ENCODE measurements at places on chromosomes 12 and 14.

GRCh38 chr12:85630851-85631250 lies 205.4 kb downstream of the RASSF9 start:
- DNase-seq, result no peak

DNA sequence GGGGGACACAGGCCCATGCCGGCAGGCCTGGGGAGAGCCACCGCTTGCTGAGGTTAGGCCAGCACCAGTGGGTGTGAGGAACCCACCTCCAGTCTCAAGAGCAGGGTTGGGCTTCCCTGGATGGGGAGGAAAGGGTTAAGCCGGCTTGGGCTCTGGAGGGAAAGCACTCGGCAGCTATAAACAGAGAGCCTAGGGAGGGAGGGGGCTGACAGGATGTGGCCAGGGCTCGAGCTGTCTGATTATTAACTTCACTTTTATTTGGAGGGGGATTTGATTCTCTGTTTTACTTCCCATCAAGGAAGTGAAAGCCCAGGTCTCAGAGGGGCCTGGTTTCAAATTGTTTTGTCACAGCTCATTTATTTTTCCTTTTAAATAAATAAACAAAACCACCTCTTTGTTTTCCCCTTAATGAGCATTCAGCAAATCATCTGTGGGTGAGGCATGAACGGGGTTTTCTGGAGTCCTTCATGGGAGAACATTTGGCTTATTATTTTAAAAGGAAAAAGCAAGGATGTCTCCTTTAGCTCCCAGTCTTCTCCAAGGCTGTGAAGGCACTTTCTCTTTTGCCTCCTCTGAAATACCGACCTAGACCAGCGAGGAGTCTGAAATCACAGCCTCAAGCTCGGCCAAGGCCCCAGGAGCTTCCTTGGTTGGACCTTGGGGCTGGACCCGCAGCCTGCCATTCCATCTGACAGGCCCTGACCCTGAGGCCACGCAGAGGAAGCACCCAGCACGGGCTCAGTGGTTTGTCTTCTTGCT lies 21.9 kb upstream of the ZFP36L1 start:
- peak; percentile 74 for DNase-seq

- no peak for DNase-seq
Measured at GRCh38 chr14:95530473-95531276, 4.2 kb upstream of the GLRX5 start.

DNA sequence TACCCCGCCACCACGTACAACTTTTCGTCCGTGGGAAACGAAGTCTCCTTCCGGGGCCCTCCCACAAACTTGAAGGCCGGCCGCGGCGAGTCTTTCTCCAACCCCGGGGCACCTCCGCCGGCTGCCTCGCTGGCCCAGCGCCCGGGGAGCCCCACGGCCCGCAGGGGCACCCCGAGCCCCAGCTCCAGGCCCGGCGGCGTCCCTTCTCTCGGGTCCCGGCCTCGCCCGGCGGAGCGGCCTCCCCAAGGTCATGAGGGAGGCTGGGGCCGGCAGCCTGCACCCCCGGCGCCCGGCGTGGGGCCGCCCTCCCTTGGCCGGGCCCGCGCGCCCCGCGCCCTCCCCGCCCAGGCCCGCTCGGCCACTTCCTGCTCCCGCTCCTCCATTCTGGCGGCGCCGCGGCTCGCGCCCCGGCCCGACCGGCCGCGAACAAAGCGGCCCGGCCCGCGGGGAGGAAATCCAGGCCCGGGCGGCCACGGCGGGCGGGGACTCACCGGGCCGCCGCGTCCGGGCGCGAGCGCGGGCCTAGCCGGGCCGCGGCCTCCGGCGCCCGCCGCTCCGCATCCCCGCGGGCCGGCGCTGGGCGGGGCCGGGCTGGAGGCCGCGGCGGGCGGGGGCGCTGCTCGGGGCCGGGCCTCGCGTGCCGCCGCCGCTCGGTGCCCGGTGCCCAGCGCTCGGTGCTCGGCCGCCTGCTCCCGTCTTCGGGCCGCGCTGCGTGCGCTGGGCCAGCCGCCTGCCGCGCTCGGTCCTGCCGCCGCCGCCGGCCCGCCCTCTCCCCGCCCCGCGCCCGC lies at the start of gene AKT1:
TSS of gene AKT1 (minus strand) at position 756 of the 788 bp plus-strand sequence. CDS start 3,105 bp downstream, outside the sequence.
- peak; percentile 60 for DNase-seq

GRCh38 chr12:14473707-14474287 lies 93.9 kb downstream of the PLBD1 start:
- DNase-seq, result no peak

DNA sequence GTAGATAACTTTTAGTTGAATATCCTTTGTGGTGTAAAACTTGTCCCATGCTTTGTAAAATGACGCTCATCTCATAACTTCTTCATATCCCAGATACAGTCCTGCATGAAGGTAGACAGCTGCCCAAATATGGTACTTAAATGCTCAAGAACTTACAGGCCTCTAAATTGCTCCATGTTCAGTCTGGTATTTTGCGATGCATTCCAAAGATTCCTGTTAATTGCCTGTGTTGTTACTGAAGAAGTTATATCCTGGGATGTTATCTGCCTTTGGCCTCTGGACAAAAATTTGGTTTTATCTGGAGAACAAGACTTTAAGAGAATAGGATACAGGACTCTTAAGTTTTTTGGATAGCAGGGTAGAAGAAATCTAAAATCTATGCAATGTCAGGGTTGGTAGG lies 473.0 kb downstream of the PCNX1 start:
- no peak for DNase-seq

GRCh38 chr12:57042695-57043094 lies 7.2 kb downstream of the MYO1A start:
- no peak for DNase-seq

DNA sequence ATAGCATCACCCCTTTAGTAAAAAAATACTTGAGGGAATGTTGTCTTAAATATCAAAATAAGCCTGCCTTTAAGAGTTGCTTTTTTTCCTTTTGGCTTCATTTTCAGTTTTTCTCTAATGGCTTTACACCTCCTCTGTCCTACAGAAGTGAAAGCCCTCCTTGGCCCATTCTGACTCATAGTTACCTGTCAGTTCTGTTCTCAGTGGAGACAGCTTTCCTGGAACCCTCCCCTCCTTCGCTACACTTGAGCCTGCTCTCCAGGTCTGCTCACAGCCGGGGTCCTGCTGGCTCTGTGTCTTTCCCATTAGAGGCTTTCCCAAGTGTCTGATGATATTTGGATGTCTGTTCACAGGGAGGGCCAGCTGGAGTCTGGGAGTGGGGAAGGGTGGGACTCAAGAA lies 84.0 kb downstream of the PELI2 start:
- DNase-seq, result no peak

DNA sequence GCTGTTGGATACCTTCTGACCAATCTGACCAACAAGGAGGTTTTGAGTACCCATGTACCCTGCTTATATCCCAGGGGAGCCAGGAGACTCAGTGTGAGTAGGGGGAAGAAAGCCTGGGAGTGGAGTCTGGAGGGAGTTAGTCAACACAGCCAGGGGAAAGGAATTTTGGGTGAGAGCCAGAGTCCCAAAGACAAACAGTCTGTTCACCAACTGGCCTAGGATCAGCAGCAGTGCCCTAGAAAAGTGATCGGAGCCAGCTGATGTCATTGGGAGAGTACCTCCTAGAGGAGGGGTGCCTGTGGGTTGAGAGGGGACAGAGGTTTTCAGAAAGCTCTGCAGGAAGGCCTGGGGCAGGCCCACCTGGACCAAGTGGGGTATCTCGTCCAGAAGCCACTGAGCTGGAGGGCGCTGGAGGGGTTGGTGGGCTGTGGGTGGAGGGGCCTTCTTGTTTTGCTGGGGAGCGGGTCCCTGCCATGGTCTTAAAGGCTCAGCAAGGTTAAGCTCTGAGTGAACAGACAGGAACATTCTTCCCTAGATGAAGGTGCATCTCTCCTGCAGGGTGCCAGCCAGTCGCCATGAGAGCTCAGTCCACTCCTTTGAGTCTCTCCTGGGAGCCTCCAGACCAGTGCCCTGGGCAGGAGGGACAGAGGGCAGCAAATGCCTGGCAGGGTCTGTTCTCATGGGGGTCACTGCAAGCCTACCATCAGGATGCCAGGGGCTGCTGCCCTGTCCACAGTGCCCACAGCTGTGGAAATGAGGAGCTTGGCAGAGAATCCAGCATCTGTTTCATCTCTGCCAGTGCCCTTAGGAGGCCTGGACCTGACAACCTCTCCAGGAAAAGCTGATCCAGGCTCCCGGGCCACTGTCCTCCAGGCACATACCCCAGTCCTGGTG lies 63.6 kb downstream of the CHGA start:
- peak; percentile 92 for DNase-seq

GRCh38 chr12:27635349-27635972 lies 60.8 kb upstream of the REP15 start:
- peak; percentile 21 for DNase-seq

DNA sequence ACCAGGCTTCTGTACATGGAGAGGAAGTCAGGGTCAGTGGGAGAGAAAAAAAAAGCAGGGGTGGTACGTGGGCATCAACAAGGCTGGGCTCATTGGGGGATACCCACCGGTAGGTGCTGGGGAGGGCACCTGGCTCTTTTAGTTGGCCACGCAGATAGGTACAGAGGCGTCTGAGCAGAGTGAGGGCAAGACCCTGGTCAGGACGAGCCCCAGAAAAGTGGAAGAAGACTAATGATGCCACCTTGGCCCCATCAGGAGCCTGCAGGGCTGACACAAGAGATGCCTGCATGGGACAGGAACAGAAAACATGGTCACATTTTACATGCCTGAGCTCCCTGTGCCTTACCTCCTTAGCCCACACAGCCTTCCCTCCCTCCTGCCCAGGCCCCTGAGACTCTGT lies 29.7 kb downstream of the TEP1 start:
- no peak for DNase-seq

- DNase-seq, result no peak
Measured at GRCh38 chr12:6708960-6709394, 8.4 kb upstream of the PIANP start.
